ENCODE measurements at places on chromosomes 2 and 18.

DNA sequence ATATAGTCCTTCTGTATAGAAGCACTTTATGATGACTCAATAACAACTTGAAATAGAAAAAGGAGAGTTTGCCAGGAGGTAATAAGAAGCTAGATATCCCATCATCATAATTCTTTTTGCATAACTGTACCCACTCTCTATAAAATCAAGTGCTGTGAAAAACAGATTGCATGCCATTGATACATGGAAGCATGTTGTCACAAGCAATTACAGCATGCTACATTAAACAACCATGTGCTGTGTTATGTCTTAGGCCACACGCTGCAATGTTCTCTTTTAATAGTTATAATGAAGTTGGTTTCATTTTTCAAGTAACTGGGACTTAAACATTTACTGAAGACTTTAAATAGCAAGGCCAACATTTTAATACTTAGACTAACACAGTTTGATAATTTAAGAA lies 264.2 kb downstream of the RPRM start:
- DNase-seq, result peak; percentile 11

DNA sequence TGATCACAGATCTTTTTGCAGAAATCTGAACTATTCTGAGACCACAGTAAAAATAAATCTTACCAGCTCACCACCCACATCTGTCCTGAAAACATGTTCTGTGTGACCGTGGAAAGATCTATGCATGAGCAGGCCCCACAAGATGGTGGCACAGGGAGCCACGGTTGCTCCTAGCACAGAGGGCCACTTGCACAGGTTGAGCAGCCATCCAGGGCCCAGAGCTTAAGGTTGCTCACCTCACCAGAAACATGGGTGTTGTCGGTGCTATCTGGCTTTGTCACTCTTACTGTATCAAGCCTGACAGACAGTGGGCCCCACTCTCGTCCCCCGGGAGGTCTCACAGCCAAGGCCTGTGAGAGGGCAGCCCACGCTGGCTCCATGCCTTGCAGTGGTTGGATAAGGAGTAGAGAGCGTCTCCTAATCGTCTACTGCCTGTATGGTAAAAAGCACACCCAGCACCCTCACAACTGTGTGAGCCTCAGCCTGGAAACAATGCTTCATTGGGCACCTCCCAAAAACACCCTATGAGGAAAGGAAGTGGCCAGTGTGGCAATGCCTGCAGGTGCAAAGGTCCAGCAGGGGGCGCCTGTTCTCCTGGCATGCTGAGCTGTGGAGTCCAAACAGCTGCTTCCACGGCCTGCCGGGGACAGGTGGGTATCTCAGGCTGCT lies 19.6 kb downstream of the TUBB6 start:
- peak; percentile 50 for DNase-seq

- DNase-seq, result no peak
Observed at GRCh38 chr2:219448099-219448775, 13.6 kb downstream of the SPEG start.

DNA sequence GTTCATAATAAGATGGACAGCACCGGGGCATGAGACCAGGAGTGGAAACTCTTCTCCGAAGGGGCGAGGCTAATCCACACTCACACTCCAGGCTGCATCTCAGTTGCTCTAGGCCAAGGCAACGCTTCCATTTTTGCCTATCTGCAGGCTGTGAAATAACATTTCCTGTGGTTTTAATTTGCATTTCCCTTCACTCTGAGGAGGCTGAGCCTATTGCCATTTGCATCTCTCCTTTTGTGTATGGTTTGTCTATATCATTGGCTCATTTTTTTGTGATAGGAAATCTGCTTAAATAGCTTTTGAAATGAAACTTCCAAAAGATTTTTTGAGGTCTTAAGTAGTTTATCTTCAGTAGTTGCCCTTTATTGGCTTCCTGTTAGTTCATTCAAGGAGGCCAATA lies 57.6 kb downstream of the TPGS2 start:
- DNase-seq, result no peak

- DNase-seq, result no peak
Observed at GRCh38 chr2:101516823-101517690, 42.1 kb upstream of the RFX8 start.

GRCh38 chr2:64727013-64727767 lies 73.5 kb upstream of the SERTAD2 start:
- no peak for DNase-seq

DNA sequence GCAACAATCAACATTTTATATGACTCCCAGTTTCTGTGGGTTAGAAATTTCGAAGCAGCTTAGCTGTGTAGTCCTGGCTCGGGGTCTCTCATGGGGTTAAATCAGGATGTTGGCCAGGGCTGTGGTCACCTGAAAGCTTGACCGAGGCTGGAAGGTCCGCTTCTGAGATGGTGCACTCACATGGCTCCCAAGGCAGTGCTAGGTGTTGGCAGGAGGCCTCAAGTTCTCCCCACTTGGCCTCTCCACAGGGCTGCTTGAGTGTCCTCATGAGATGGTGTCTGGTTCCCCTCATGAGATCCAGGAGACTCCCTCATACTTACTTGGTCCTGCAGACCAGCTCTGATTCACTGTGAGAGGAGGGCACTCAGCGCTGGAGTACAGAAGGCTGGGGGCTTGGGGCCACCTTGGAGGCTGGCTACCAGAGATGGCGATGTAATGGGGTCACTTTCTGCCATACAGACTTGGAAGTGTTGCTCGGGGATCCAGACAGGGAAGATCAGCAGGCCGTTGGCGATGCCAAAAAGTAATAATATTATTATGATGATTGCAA lies 98.8 kb downstream of the INHBB start:
- no peak for DNase-seq

DNA sequence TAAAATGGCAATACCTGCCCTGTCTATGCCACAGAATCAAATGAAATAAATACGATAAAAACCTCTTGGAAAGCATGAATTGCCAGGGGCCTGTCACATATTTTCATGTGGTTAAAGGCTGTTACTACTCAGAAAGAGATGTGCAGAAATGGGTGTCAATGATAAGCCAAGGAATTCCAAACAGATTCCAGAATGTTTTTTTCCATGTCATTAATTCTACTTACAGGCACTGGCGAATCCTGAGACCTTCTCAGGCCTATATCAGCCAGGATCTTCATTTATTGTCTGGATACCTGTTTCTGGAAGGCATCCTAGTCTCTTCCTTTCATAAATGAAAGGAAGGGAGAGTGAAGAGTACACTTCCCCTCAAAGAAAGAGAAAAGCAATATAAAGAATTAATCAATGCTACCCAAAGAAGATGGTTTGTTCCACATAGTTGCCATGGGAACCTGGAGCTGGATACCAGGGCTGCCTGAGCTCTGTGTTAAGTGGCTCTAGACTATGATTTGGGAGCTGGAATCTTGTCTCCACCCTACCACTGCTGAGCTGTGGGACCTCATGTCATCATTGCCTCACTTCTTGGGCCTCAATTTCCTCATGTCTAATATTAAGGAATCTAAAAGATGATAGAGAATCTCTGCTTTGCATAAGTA lies 335.1 kb upstream of the SKOR2 start:
- no peak for DNase-seq

- no peak for DNase-seq
Observed at GRCh38 chr18:48670751-48671560, 132.1 kb downstream of the CTIF start.

DNA sequence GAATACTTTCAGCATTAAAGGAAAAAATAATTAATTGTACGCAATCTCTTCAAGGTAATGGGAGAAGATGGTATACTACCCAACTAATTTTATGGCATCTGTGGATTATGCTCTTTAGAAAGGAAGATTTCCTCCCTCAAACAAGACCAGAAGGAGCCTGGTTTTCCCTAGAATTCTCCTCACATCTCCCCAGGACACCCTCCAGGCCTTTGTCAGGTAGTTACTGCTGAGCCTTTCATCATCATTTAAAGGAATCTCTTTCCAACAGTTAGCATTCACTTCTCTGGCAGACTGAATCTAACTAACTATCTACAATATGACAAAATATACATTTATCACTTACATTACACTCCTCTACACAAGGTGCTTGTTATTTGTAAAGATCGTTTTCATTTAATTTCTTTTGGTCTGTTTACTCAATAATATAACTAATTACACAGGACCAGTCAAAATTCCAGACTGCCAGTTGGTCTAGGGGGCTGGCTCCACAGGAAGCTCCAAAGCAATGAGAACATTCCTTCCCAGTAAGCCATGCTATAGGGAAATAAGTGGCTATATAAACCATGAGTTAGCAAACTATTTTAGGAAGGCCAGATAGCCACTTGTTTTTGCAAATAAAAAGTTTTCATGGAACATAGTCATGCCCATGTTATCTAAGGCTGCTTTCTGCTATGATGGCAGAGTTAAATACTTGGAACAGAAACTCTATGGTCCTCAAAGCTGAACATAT lies 19.1 kb downstream of the ZNF24 start:
- DNase-seq, result no peak

- DNase-seq, result peak; percentile 13
Observed at GRCh38 chr2:131641414-131642206, 113.9 kb downstream of the CCDC74A start.

- no peak for DNase-seq
Observed at GRCh38 chr2:2839782-2840531, 508.9 kb upstream of the MYT1L start.

DNA sequence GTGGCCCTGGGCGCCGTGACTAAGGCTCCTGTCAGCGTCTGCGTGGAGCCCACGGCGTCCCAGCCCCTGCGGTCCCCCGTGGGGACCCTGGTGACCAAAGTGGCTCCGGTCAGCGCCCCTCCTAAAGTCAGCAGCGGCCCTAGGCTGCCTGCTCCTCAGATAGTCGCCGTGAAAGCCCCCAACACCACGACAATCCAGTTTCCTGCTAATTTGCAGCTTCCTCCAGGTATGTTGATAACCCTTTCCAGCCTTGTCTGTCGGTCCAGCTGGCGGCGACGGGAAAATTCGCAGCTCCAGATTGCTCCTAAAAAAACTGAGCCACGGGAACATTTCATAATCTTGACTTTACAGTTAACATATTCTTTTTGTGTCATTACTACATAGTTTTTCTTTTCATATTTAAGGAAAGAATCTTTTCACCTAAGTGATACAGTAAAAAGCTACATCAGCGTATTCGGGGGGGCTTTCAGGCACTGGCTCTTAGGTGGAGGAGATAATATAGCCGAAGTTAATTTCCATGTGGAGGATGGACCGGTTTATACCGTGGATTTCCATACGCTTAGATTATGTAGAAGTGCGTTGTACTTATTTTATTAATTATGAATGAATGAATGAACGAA lies 916 bp downstream of the TAF4B start:
- DNase-seq, result no peak

DNA sequence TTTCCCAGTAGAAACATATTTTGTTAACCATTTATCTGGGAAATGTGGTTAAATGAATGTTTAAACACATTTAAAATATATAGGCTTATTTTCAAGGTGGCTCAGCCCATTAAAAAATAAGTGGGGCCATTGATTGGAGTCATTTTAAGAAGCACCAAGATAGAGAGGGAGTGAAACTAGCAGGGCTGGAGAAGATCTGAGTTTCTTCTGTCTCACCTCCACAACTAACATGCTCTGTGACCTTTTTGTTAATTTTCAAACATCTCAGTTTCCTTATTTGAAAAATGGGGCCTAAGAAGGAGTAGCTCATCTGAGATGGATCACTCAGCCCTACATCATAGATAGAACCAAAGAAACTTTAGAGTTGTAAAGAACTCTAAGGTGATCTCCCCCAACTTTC lies 254.8 kb downstream of the KCNS3 start:
- no peak for DNase-seq

- no peak for DNase-seq
Observed at GRCh38 chr18:33536904-33537303, 41.1 kb upstream of the ASXL3 start.

DNA sequence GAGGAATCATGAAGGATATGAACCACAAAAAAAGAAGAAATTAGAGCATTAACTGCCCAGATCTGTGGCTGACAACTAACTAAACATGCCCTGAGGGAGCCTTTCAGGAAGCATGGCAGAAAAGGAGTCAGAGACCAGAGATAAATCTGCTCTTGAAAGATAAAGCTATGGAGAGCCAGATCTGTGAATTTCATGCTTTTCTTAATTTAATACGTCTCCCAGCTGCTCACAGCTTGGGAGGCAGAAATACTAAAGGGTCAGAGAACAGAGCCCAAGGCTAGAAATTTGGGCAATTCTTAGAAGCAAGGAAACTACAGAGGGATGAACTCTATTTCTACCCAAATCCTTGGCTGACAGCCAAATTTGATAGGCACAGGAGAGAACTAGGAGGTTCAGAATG lies 223.0 kb upstream of the DPP10 start:
- no peak for DNase-seq

DNA sequence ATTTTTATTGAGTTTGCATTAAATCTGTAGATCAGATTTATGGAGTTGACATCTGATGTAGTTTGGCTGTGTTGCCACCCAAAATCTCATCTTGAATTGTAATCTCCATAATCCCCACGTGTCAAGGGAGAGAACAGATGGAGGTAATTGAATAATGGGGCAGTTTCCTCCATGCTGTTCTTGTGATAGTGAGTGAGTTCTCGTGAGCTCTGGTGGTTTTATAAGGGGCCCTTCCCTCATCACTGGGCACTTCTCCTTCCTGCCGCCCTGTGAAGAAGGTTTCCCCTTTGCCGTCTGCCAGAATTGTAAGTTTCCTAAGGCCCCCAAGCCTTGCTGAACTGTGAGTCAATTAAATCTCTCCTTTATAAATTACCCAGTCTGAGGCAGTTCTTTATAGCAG lies 32.2 kb downstream of the ZC3H15 start:
- peak; percentile 19 for DNase-seq

GRCh38 chr2:100246163-100247145 lies 75.8 kb downstream of the LONRF2 start:
- no peak for DNase-seq

DNA sequence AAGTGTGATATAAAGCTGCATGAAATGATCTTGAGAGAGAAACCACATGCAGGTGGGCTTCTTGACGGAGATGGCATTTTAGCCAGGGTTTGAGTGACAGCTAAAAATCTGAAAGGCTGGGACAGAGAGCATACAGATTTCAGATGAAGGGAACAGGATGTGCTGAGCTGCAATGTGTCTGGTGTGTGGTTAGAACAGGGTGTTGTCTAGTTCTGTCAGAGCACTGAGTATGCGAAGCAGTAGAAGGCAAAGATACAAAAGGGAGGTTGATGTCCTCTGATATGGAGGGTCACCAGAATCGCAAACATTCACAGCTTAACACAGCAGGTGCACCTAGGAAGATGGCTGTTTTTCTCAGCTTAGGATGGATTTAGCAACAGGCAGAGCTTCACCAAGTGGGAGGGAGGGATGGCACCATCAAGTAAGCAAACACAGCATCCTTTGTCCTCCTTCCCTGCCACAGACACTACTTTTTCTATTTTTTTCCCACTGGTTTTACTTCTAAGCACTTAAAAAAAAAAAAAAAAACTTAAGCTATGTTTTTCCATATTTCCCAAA lies 182.5 kb downstream of the TMX3 start:
- DNase-seq, result no peak
